Stimulated activated CD4-positive, alpha-beta T cell treated with anti-CD3 and anti-CD28 coated beads, TNF-alpha, amount 100 ng/mL, for 4 hours (primary cell): ENCODE measurements at places on chromosomes 5 and 9.

DNA sequence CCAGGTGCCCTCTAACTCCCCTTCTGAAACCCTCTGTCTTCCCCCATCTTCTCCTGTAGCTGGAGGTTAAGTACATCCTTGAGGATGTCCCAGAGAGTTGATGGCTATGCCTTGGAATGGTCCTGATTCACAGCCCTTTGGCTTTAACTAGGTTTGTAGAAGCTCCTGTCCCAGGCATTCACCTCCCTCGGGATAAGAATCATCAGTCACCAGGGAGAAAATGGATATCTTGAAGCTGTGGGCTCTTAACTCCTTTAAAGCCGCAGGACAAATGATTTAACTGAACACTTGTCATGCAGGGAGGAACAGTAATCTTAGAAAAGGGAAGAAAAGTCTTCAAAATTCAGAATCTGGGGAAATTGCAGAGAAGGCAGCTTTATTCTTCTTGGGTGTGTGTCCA lies 139.9 kb downstream of the PSAT1 start:
- DNase-seq: no peak

DNA sequence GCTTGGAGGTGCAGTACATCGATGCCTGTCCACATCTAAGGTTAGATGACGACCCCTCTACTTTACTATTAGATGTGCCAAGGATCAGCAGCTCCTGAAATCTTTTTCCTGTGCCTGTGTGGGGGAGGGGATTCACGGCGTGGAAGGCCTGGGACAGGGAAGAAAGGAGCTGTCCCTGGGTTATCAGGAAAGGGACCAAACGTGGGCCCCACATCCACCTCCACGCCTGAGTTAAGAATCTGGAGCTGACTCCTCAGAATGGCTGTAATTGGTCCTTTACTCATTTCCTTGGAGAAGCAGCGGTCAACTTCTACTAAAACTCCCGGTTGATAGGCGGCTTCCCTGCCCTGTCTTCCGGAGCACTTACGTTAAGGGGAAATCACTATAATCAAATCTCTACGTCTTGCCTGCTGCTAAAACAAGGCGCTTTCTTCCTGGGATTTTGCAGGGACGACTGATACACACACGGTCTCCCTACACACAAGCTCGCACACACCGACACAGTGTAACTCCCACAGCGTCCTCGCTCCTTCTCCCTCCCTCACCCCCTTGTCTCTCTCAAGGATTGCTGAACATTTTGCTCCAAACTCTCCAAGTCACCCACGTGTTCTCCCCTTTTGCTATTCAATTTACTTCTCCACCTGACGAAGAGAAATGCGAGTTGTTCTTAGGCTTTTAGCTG lies 1.4 kb downstream of the PDE4D start:
- DNase-seq: no peak

DNA sequence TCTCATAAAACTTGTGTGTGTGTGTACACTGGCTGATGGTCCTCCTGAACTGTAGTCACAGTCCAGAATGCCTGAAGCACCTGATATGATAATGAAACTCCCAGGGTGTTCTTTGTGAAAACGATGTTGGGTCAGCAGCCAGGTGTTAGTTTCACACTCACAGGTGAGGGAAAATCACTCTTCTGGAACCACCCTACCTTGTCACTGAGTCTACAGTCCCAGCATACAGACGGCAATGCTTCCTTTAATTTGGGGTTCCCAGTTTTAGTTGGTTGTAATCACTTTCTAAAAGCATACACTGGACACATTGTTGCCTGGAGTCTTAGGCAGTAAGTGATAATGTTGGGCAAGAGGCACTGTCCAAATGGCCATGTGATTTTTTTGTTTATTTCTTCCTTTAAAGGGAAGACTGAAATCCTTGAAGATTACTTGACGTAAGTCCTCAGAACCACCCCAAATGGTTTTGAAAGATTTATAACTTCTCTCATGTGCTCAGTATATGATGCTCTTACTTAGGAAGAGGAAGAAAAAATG lies 18.2 kb upstream of the MGAT1 start:
- DNase-seq: no peak

DNA sequence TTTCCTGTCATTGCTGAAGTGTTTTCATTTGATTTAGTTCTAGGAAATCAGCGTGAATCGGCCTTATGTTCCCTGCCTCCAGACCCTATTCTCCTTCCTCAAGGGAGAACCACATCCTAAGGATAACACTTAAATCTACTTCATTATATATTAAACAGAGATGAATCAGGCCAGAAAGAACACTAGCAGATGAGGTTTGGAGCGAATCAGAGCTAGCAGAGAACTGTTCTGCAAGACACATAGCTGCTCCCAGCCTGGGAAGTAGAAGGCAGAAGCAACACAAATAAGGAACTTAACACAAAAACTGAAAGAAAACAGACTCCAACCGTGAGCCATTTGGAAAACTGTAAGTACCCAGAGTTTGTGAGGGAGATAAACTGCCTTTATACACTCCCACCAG lies 718.2 kb downstream of the SEMA5A start:
- no peak for DNase-seq

DNA sequence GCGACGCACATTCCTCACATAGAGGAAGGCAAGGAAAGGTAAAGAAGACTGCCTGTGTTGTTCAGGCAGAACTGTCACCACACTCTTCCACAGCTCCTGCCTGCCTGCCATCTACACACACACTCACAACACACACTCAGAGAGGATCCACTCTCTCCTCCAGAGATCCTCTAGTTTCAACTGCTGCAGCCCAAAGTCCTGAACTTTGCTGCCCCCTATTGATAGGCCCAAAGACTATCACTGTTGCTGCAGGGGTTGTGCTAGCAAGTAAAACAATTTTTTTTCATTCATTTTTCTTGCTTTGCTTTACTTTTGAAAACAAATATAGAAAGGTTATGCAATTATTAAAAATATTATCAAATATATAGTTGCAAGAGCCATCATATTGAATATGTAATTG lies 5.9 kb upstream of the CFAP90 start:
- DNase-seq: no peak

GRCh38 chr9:105290418-105290817 lies 46.0 kb downstream of the SLC44A1 start:
- no peak for DNase-seq

DNA sequence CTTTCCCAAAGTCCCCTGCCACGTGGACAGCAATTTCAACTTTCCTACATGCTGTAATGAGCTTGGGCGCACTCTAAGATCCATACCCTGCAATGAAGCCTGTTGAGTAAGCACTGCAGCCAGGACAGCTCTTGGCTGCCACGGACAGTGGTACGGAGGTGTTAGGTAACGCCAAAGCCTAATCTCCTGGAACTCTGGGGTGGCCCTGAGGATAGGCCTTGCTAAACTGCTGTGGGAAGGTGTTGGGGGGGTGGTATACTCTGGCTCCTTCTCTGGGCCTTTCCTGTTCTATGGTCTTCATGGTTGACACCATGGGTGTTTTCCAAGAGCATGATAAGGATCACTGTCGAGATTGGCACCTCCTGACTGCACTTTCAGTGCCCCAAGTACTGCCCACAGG lies 66.4 kb upstream of the PITX1 start:
- DNase-seq: no peak

- DNase-seq: no peak
These were observed 13.9 kb upstream of the COL5A1 start for GRCh38 chr9:134627417-134628353.

GRCh38 chr5:178149199-178149932 lies 4.3 kb downstream of the NHP2 start:
- DNase-seq: no peak

DNA sequence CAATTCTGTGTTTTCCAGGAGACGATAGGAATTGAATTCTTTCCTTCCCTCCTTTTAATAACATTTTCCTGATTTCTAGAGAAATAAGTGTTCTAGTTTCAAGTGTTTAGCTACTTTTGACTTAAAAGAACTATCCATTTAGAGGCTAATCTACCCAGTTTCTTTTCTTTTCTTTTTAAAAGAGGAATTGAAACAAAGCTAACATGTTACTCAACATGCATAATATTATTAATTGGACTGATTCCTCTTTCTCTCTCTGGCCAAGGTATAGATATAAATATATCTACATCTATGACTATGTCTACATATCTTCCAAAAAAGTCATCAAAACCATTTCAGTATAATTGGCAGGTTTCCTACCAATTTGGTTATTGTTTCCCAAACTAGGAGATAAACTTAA lies 309.8 kb downstream of the TRPM3 start:
- DNase-seq: no peak

DNA sequence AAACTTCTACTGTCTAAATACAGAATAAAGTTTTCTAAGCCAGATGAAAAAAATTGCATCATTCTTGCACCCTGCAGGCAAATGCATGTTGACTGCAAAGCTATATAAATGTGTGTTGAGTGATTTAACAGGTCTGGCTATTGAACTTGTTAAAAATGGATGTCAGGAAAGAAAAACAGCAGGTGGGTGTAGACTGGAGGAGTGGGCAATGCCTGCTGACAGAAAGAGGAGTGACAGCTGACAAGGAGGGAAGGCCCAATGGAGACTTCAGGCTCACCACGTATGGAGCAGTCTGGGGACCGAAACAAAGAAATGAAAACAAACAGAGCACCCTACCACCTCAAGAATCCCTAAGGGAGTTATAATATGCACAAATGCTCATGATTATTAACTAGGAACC lies 127.8 kb downstream of the GRIA1 start:
- DNase-seq: no peak

DNA sequence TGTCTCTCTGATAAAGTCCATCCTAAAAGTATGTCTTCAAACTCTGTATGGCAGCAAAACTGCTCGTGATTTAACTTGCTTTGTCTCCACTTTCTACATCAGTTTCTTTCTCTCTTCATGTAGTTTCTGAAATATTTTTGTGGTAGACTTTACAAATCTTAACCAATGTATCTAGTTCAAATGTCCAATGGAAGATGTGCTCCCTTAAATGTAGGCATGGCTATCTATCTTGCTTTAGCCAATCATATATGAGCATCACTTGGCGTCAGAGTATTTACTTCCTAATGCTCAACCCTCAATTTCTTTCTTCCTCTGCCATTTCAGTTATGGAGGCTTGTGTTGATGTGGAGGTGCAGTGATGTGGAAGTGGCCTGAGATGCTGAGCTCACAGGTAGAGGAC lies 206.1 kb upstream of the ZNF608 start:
- DNase-seq: no peak

DNA sequence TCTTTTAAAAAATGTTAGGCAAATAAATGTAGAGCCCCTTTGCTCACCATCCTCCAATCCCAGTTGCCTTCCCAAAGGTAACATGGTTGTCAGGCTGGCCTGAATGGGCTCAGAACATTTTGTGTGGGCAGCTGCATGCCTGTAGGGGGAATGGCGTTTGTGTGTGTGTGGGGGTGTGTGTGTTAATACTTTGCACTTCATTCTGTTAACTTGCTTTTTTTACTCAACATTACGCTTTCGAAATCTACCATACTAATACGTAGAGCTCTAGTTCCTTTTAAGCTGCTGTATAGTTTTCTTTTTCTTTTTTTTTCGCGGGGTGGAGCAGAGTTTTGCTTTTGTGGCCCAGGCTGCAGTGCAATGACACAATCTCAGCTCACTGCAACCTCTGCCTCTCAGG lies 14.0 kb downstream of the MYOZ3 start:
- no peak for DNase-seq
